ENCODE measurements at places on chromosomes 11 and 22.

DNA sequence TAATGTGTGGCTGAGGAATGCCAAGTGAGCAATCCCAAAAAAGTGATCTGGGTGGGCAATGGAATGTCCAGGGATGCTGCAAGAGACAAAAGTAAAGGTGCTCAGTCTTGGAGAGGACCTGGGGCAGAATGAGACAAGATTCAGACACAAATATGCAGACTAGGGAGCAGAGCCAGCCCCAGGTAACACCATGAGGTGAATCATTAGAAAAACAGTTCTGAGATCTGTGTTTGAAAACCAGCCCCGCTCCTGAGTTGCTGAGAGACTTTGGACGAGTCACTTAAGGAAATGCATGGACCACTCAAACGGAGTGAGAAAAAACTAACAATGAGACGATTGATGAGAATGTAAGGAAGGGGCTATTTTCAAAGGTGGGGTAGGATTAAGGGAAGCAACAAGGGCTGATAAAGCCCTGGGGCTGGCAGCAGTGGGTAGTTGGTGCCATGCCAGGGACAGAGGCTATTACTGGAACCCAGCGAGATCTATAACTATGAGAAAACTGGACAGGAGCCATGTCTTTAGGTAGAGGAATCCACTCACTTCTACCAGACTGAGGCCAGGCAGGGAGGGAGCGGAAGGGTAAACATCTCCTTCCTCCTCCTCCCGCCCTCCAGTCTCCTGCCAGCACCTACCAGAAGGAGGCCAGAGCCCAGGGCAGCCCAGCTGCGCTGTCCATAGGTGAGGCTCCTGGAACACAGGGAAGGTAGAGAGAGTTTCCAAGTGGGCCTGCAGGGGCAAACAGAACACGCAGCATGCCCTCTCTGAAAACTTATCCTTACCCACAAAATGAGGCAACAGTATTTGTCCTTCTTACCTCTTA is 130.4 kb upstream of the TEAD1 start:
- DNase-seq = no peak

DNA sequence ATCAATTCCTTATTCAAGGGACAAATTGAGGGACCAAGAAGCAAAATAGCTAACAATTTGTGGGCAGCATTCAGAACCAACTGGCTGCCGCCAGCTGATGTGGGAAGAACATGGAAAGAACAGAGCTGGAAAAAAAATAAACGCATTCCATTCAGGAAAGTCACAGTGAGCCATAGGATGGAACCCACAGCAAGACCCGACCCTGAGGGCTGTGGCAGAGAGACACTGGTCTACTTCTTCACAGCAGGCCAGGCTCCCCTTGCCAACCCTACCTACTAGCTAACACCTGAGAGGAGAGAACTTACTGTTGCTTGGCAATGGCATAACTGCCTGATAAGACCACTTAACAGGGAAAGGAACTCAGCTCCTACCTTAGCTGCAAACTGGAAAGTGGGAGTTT is 123.5 kb upstream of the APOA1 start:
- no peak for DNase-seq

- no peak for DNase-seq
These were observed 11.0 kb upstream of the PTPRJ start for GRCh38 chr11:47969401-47969800.

DNA sequence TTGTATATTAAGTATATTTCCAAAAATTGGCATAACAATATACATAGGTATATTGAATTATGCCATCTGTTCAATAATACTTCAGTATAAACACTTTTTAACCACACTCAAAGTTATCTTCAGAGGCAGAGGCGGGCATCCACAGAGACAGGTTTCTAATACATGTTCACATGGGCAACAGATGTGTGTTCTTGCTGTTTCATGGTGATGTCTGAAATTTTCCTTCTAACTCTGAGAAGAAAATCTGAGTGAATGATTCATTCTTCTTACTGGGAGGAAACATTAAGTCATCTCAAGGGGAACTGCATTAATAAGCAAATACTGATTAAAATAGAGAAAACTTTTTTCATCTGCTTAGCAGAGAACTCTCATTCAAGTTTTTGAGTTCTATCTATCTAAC is 1074.5 kb downstream of the LRRC4C start:
- no peak for DNase-seq

GRCh38 chr22:29478326-29479276 is 1.4 kb upstream of the NEFH start:
- DNase-seq = no peak

- DNase-seq = no peak
These were observed 13.0 kb upstream of the MALAT1 start for GRCh38 chr11:65485920-65486219.

DNA sequence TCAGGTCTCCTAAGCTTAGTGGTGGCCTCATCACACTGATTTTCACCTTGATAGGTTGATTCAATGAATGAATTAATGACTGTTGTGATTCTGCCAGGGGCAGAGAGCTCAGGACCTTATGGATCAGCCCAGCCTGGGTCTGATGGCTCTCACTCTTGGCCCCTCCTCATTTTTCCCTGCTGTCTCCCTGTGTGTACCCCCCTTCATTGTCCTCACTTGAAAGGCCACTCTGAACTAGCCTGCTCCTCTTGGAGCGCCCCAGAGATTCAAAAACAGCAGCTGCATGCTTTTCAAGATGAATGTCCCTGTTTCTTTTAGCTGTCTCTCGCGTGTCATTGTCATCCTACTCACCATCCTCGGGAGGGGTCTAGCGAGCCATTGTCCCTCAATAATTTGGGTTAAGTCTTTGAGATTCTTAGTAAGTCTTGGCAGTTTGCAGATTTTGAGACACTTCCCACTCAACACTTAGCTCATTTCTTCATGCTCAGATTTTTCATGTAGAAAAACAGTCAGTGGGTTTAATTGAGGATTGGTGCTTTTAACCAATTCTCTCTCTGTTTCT is 42.5 kb upstream of the MICAL2 start:
- no peak for DNase-seq

GRCh38 chr22:38699784-38700183 is 959 bp downstream of the JOSD1 start:
- DNase-seq = no peak

GRCh38 chr11:44247508-44247907 is 62.4 kb downstream of the ALX4 start:
- no peak for DNase-seq

- no peak for DNase-seq
These were observed 4.3 kb upstream of the ZBED4 start for GRCh38 chr22:49849161-49850020.

DNA sequence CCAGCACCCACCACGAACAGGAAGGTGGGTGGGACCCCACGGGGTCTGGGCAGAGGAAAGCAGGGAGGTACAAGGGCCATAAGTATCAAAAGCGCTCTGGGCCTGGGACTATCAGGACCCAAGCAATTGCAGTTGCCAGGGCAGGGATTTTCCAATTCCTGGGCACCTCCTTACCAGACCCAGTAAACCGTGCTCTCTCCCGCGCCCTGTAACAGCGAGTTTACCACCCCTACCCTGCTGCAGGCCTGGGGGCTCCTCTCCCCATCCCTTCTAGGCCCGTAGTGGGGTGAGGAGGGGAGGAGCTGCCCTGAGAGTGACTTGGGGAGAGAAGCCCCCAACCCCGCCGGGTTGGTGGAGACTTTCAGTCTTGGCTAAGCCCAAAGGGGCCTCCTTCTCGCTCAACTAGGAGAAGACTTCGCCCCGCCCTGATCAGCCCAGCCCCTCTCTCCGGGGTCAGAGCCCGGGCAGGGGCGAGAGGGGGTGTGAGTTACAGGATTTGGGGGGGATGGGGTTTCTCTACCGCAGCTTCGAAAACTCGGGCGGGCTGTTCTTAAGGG is 5.4 kb downstream of the PAX6 start:
- DNase-seq = no peak

DNA sequence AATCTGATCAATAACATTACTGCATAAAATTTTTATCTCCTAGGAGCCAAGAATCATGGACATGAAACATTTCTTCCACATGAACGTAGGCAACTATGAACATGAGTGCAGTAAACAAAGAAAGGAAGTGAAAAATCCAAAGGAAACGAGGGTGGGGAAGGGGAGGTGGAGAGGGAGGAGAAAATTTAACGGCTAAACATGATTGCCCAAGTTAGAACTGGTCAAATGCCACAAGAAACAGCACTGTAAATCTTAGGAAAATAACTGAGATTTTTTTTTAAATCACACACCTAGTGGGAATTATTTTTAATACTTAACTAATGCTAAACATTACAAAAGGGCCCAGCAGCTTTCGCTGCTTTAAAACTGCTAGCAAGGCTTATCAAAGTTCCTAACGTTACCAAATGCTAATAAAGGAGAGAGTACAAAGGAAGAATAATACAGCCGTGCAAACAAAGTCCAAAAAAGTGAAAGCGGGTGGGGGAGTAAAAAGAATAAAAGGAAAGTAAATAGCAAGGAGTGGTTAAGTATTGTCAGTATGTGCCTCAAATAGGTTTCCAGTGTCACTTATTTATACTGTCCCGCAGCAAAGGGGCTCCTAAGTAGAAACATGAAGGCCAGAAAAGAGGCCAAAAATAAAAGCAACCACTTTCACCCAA is 13.7 kb downstream of the NARS2 start:
- no peak for DNase-seq

GRCh38 chr11:27392278-27393114 is 29.5 kb upstream of the CCDC34 start:
- DNase-seq = no peak

DNA sequence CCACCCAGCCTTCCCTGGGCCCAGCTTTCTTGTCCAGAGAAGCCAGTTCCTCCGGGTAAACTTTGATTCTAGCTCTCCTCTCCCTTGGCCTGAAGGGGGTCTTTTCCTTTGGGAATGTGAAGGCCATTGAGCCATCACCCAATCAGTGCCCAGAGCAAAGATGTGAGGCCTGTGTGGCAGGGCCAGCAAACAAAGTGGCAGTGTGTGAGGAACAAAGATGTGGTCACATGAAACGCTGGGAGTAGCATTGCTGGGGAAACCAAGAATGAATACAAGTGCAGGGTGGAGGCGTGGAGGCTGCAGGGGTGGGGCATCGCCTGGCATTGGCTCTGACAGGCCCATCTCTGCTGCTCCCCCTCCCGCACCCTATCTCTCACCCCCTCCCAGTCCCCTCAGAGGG is 91.9 kb upstream of the BID start:
- DNase-seq = no peak

DNA sequence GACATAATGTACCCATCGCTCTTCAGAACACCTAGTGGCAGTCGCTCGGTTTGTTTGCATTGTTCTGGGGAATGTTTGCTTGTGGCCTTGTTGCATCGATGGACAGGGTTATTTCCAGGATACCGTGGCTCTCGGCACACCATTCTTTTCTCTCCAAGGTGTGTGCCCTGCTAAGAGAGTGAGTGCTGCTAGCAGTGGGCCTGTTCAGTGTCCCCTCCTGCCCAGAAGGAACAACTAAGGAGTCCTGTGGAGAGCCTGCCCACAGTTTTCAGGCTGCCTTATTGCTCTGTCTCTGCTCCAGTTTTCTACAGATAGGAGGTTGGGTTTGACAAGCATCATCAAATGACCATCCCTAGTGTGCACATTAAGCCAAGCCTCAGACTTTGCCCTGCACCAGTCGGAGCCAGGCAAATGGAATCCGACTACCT is 1.4 kb downstream of the CRY2 start:
- DNase-seq = no peak

DNA sequence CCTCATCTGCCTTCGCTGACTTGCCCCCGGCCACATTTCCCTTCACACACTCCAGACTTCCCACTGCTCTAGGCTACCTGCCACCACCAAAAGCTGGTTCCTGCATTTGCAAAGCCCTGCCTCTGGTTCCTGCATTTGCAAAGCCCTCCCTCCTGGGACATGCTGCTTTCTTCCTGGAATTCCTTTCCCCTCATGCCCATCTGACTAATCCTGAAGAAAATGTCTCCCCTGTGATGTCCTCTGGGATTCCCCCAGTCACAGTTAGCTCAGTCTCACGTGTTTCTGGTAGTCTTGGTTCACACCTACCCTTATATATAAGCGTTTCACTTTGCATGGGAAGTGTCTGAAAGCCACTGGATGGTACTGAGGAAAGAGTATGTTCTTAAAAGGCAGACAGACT is 206.9 kb downstream of the DBX1 start:
- no peak for DNase-seq

- peak; percentile 57 for DNase-seq
These were observed 33.1 kb upstream of the SMPD1 start for GRCh38 chr11:6357222-6357621.

DNA sequence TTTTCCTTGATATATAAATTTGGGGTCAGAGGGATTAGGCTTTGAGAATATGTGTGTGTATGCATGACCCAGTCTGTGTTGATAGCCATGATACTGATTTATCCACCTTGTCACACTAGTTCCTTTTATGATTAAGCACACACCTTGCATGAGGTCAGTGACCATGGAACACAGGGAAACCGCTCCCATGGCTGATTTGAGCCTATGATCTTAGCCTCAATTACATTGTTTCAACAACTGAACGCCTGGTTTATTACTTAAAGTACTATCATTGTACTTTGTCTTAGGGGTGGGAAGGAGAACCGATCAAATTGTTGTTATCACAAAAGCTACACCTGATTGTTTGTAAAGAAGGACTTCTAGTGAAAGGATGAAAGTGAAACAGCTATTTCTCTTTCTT is 70.7 kb downstream of the ARFGAP2 start:
- no peak for DNase-seq

DNA sequence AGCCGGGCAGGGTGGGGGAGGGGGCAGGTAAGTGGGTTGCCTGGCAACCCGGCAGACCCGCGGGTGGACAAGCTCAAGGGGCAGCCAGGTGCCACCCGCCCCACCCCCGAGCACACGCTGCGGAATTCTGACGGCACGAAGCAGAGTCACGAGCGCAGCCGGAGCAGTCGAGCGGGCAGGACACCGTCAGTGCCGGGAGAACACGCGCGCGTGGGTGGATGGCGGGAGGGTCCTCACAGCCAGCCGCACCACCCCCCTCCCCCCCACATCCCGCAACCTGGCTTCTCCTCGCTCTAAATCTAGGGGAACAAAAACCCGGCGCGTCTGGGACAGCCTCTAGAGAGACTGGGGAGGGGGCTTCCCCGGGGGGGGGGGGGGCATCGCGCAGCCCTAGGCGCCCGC is 133.1 kb upstream of the HSD17B12 start:
- DNase-seq = no peak

All from omental fat pad (tissue), 4 donors.